ENCODE measurements at places on chromosomes 11 and 22.

DNA sequence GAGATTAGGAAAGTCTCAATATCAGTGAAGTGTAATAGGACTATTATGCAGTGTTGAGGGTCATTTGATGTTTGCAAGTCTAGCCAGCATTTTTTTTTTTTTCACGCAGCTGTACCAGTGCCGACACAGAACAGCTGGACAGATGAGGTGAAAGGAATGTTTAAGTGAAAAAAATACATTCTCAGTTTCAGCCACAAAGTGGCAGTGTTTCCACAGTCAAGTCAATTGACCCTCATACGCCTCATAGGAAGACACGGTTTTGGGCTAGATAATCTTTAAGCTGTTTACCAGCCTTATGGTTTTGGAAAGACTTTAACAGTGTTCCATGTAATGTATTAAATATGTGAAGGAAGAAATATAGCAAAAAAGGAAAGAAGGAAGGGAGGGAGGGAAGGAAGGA lies 349.9 kb upstream of the ANO3 start:
- no peak for DNase-seq

- no peak for DNase-seq
Measured at GRCh38 chr22:17268501-17269223, 49.4 kb upstream of the ADA2 start.

GRCh38 chr22:46589871-46590271 lies 30.3 kb upstream of the GRAMD4 start:
- peak; percentile 61 for DNase-seq

DNA sequence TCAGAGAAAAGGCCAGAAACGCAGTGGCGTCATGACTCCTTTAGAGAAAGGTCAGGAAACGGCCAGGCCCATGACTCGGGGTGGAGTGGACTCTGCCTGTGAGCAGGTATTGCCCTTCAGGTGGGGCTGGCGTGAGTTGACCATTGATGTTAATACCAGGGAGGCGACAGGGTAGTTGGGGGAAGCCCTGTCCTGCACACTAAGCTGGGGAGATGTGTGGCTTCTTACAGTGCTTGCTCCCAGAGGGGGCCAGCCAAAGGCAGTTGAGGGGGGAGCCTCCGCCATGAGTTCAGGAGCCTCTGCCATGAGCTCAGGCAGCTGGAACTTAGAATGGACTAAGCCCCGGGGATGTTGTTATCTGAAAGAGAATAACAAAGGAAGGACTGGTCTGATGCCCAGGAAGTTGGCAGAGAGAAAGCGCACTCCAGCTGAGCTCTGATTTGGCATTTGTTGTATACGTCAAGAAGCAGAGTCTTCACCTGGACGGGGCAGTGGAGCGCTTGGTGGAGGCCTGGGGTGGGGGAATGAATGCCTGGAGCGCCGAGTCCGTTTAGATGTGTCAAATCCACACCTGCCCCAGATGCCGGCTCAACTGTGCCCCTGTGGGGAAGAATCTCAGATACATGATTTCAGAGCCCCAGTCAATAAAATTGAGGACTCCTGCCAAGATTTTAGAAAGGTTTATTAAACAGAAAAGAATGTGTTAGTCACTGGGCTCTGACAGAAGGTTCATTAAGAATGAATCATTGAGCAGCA lies 222.5 kb downstream of the TBC1D22A start:
- no peak for DNase-seq

GRCh38 chr11:93942176-93942575 lies 79.0 kb upstream of the HEPHL1 start:
- no peak for DNase-seq

DNA sequence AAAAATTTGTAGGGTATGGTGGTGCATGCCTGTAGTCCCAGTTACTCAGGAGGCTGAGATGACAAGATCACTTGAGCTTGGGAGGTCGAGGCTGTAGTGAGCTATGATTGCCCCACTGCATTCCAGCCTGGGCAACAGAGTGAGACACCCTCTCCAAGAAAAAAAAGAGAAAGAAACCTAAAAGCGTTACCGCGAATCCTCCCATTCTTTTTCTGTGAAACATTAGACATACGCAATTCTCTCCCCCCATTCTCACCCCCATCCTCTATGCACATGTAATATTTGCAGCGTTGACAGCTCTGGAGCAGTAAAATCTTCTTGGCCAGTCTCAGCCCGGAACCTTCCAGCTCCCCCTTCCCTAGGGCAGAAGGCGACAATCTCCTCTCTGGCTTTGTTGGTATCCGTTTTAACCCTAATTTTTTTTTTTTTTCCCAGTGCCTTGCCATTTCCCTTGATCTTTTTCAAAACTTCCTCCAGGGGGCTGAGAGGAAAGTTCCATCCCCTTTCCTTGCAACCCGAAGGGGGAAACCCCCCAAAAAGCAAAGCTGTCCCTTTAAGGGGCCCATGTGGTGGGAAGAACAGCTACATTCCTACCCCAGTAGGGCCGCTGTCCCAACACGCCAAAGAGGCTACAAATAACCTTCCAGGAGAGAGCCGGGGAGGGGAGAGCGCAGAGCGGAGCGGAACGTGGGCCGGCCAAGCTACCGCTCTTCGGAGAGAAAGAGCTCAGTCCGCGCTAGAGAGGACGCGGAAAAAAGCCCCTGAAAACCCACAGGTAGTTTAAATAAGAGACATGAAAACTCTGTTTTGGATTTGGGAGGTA lies 1.9 kb downstream of the LRP4 start:
- peak; percentile 69 for DNase-seq

- DNase-seq, result peak; percentile 19
Measured at GRCh38 chr11:69376155-69377028, 82.4 kb downstream of the MYEOV start.

GRCh38 chr11:62116451-62116850 lies 7.4 kb upstream of the INCENP start:
- no peak for DNase-seq
